Activated CD4-positive, alpha-beta memory T cell treated with anti-CD3 and anti-CD28 coated beads, Interleukin-2, amount 10 ng/mL, durations not matched to agents 7 days and 5 days (primary cell): ENCODE measurements at places on chromosomes 13 and 19.
A peak's percentile ranks its signal among the peaks of the same experiment; 100 is the strongest.

GRCh38 chr13:113937527-113938180 is 36.2 kb downstream of the C13orf46 start:
- no peaks in the 10 kb centered on the region for H3K4me1 ChIP-seq
- no peaks in the 10 kb centered on the region for H3K36me3 ChIP-seq
- no peak overlapping the region for H3K27ac ChIP-seq
- peaks cover 14% of the 10 kb centered on the region for H3K27me3 ChIP-seq

- no peak overlapping the region for H3K27ac ChIP-seq
- H3K27me3 ChIP-seq = no peaks in the 10 kb centered on the region
- DNase-seq = no peak
- peaks cover 3% of the 10 kb centered on the region for H3K4me1 ChIP-seq
- peaks cover 8% of the 10 kb centered on the region for H3K36me3 ChIP-seq
- H3K4me3 ChIP-seq = no peak overlapping the region
Observed at GRCh38 chr19:2815923-2816322, 3.7 kb upstream of the ZNF554 start.

DNA sequence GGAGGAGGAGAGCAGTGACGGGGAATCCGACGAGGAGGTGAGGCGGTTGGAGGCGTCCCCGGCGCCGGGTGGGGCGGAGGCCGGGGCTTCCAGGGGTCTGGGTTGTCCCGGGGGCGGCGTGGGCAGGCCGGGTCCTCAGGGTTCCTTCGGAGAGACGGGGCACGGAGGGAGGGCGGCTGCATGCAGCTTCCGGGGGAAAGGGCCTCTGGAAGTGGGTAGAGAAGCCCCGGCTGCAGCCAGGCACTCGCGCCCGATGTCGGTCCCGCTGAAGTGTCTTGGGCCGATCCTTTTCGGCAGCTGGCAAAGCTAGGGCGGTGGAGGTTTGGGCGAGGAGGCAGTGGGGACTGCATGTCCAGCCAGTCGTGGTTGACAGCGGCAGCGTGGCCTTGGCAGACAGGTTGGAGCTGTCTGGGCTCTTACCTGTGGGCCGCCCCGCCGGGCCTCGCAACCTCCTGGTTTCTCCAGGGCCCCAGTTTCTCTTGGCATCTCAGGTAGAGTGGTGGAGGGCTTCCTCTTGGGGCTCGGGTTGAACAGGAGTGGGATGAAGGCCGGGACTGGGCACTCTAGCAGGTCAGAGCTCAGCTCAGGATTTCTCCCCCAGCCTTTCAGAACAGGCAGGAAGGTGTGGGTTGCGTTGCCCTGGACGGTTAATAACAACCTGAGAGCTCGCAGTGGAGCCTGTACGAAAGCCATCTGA is 690 bp downstream of the KMT2B start:
- peaks cover 46% of the 10 kb centered on the region for H3K4me1 ChIP-seq
- H3K4me3 ChIP-seq = peak overlapping the region; percentile 95
- H3K27me3 ChIP-seq = no peaks in the 10 kb centered on the region
- peak overlapping the region; percentile 92 for H3K27ac ChIP-seq

DNA sequence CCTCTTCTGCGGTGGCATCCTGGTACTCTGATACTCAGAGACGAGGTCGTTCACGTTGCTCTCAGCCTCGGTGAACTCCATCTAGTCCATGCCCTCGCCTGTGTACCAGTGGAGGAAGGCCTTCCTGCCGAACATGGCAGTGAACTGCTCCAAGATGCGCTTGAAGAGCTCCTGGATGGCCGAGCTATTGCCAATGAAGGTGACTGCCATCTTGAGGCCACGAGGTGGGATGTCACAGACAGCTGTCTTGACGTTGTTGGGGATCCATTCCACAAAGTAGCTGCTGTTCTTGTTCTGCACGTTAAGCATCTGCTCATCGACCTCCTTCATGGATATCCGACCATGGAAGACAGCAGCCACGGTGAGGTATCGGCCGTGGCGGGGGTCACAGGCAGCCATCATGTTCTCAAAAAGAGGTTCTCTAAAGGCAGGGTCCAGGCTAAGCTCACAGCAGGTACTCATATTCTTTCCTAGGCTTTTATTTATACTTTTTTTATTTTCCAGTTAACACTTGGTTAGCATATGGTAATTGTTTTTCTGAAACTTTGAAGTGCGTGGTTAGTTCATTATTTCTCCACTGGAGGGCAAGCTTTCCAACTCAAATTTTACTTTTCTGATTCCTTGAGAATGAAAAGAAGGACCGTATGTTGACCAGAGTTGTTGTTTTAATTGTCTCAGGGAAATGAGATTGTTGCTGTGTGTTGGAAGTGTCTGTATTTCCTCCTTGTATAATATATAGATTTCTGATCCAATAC is 72.4 kb upstream of the RGCC start:
- no peak overlapping the region for H3K4me3 ChIP-seq
- H3K4me1 ChIP-seq = peaks cover 3% of the 10 kb centered on the region
- no peaks in the 10 kb centered on the region for H3K27me3 ChIP-seq
- no peak for DNase-seq
- H3K36me3 ChIP-seq = no peaks in the 10 kb centered on the region

DNA sequence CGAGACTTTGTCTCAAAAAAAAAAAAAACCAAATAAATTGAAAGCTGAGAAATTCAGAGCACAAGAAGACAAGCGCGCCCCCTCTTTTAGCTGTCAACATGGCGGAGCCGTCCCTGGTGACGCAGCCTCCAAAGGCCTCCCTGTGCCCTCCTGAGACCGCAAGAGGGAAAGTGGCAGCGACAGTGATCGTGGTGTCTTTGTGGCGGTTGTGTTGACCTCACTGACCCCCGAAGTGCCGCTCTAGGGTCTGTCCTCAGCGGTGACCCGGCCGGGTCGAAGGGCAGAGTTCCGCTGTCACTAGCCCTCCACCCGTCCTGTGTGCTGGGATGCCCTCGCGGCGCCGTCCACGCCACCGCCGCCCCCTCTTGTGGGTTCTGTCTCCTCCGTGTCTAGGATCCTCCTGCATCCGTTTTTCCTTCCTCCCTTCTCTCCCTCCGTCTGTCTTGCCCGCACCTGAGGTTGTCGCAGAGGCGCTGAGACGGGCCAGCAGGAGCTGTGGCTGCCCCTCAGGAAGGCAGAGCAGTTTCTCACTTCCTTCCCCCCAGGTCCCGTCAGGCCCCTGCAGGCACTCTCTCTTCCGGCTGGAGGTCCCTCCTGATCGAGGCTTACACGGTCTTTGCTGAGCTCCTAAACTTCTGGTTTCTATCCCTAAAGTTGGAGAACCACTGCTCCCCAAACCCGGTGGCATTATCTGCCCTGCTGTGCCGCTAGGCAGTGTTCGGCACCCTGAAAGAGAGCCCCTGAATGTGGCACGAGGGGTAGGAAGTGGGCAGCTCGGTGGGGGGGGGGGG is 7.2 kb downstream of the UHRF1 start:
- peak overlapping the region; percentile 93 for H3K4me3 ChIP-seq
- no peaks in the 10 kb centered on the region for H3K27me3 ChIP-seq
- peaks cover 68% of the 10 kb centered on the region for H3K36me3 ChIP-seq
- H3K4me1 ChIP-seq = peaks cover 59% of the 10 kb centered on the region
- peak overlapping the region; percentile 99 for H3K27ac ChIP-seq
- DNase-seq = peak; percentile 47

DNA sequence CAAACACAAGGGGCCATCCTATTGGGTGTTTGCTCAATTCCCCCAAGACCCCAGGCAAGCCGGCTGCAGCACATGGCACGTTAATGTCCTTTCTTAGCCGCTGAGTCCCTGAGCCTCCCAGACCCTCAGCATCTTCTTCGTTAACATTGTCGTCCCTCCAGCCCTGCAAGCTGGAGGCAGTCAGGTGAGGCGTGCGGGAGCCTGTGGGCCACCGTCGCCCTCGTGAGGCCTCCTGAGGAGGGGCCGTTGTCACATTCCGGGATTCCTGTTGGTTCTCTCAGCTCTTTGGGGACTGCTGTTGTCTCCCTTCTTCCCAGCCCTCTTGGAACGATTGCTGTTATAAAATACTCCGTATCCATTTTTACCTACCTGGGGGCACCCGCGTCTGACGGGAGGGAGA is 140.6 kb downstream of the KDM4B start:
- H3K36me3 ChIP-seq = peaks cover 5% of the 10 kb centered on the region
- H3K27ac ChIP-seq = no peak overlapping the region
- no peak for DNase-seq
- no peaks in the 10 kb centered on the region for H3K27me3 ChIP-seq

DNA sequence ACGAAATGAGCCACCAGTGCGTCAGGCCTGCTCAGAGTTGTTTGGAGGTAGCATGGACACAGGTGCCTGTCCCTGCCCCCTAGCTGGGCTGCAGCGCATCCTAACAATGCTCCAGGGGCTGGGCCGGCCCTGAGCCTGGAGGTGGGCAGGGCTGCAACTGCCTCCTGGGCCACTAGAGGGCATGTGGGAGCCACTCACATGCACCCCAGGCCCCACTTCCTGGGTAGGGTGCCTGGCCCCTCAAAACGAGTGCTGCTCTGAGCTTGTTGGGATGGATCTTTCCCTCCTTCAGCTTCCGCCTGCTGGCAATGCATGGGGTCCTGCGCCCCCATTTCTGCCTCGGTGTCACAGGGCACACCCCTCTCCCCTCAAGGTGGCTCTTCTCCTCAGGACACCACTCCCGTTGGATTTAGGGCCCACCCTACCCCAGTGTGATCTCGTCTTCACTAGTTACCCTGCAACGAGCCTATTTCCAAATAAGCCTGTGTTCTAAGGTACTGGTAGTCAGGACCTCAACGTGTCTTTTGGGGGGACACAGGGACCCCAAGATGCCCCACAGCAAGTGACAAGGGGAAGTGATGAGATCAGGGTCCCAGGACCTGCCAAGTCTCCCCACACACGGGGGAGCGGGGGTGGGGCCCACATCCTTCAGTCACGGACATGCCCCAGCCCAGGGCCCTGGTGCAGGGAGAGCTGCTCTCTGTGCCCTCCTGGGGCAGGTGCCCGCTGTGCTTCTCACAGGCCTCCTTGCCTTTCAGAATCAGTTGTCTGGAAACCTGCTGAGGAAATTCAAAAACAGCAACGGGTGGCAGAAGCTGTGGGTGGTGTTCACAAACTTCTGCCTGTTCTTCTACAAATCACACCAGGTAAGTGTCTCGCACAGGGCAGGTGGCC is 131.3 kb downstream of the STK24 start:
- peaks cover 17% of the 10 kb centered on the region for H3K36me3 ChIP-seq
- H3K27me3 ChIP-seq = no peaks in the 10 kb centered on the region
- DNase-seq = peak; percentile 82

GRCh38 chr13:44905556-44905955 is 83.7 kb downstream of the NUFIP1 start:
- no peak overlapping the region for H3K27ac ChIP-seq
- no peak for DNase-seq
- no peaks in the 10 kb centered on the region for H3K4me1 ChIP-seq
- H3K4me3 ChIP-seq = no peak overlapping the region
- H3K27me3 ChIP-seq = peaks cover 11% of the 10 kb centered on the region

- no peak overlapping the region for H3K4me3 ChIP-seq
- no peak for DNase-seq
- no peaks in the 10 kb centered on the region for H3K4me1 ChIP-seq
- H3K36me3 ChIP-seq = peaks cover 2% of the 10 kb centered on the region
- no peak overlapping the region for H3K27ac ChIP-seq
Observed at GRCh38 chr19:58042495-58043340, 8.9 kb downstream of the ZSCAN1 start.

DNA sequence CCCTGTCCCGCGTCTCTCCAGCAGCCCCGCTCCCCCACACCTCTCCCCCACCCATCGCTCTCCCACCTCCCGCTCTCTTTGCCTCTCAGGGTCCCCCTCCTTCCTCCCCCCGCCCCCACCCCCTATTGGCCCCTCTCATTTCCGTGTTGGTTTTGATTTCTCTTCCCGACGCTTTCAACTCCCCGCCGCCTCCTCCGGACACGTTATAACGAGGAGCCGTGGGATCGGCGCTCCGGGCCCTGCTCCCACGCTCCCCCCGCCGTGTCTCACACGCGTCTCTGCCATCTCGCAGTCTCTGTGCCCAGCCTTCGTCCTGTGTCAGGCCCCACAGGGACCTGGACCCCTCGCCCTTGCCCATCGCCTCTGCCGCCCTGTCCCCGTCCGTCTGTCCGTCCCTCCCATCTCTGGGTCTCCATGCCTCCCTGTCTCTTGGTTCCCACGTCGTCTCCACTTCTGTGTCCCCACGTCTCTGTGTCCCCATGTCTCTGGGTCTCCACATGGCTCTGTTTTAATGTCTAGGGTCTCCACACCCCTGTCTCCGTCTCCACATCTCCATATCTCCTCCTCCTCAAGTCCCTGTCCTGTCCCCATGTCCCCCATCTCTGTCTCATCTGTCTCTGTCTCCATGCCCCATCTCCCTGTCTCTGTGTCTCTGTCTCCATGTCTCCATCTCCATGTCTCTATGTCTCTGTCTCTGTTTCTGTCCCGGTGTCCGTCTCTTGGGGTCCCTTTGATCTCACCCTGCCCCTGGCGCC is 13.1 kb downstream of the ERFL start:
- no peak overlapping the region for H3K27ac ChIP-seq
- H3K36me3 ChIP-seq = peaks cover 11% of the 10 kb centered on the region
- DNase-seq = no peak
- no peak overlapping the region for H3K4me3 ChIP-seq

GRCh38 chr19:33377586-33378475 is 4.3 kb downstream of the CEBPG start:
- peaks cover 50% of the 10 kb centered on the region for H3K36me3 ChIP-seq
- no peak overlapping the region for H3K27ac ChIP-seq
- H3K4me1 ChIP-seq = peaks cover 53% of the 10 kb centered on the region

- H3K36me3 ChIP-seq = peaks cover 5% of the 10 kb centered on the region
- peaks cover 55% of the 10 kb centered on the region for H3K27me3 ChIP-seq
- no peak within 1 kb of the TSS for H3K27ac ChIP-seq
- H3K4me3 ChIP-seq = no peak within 1 kb of the TSS
- H3K4me1 ChIP-seq = peaks cover 20% of the 10 kb centered on the region
Observed at GRCh38 chr13:71867131-71867814, at the start of gene DACH1. DACH1 (minus strand) TSS chr13:71867204.

- peaks cover 8% of the 10 kb centered on the region for H3K36me3 ChIP-seq
- no peak overlapping the region for H3K4me3 ChIP-seq
- H3K27ac ChIP-seq = no peak overlapping the region
Observed at GRCh38 chr13:100106005-100106404, 17.1 kb downstream of the PCCA start.

DNA sequence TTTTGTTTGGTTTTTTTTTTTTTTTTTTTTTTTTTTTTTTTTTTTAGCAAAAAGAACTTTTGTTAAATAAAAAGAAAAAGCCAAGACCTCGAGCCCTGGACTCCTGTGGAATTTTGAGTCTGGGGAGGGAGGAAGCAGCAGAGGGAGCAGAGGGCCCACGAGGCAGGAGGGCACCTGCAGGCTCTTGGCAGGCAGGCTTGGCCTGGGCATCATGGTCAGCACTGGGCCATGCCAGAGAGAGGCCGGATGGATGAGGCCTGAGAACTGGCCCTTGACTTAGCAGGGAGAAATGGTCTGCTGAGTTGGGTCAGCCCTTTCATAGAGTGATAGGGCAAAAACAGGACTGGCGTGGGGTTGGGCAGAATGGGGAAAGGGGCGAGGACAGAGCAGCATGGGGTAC is 100.4 kb downstream of the GPR12 start:
- no peak overlapping the region for H3K27ac ChIP-seq
- no peak for DNase-seq
- H3K27me3 ChIP-seq = peaks cover 11% of the 10 kb centered on the region
- no peak overlapping the region for H3K4me3 ChIP-seq
